Activated CD4-positive, alpha-beta memory T cell treated with anti-CD3 and anti-CD28 coated beads, Interleukin-2, amount 10 ng/mL, durations not matched to agents 7 days and 5 days (primary cell): ENCODE measurements at places on chromosomes 6 and 20.

DNA sequence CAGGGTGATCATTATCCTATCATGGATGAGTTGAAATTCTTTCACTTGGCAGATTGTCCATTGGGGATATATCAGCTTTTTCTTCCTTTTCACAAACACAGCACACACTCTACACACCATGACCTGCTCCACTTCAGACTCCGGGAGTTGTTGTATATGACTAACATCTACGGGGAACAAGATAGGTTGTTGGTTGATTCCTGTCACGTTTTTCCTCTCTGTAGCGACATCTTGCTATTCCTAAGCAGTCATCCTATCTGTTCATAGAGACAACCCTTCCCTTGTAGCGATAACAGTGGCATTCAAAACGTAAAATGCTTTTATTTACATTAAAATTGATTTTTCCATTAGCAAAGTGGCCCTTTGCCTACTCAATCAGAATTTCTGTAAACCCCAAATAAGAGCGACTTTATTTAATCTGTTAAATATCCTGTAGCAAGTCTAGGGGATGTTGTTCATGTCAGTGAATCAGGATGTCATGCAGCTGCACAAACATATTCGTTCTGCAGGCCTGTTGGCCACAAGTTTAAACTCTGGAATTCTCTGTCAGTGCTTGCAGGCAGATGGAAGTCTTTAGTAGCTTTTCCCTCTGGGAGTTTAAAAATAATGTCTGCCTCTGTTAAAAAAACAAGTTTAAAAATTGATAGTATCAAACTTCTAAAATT, 23.1 kb downstream of the PHACTR2 start:
- H3K27ac ChIP-seq = no peak overlapping the region
- no peaks in the 10 kb centered on the region for H3K27me3 ChIP-seq
- no peak overlapping the region for H3K4me3 ChIP-seq
- no peak for DNase-seq
- peaks cover 1% of the 10 kb centered on the region for H3K4me1 ChIP-seq

- no peak overlapping the region for H3K27ac ChIP-seq
- no peak for DNase-seq
- no peaks in the 10 kb centered on the region for H3K4me1 ChIP-seq
- no peak overlapping the region for H3K4me3 ChIP-seq
- no peaks in the 10 kb centered on the region for H3K36me3 ChIP-seq
Observed at GRCh38 chr20:17137692-17138091, 89.1 kb upstream of the PCSK2 start.

GRCh38 chr20:23690581-23690980, 1.7 kb upstream of the CST4 start:
- peaks cover 6% of the 10 kb centered on the region for H3K27me3 ChIP-seq
- no peak overlapping the region for H3K27ac ChIP-seq
- H3K4me1 ChIP-seq = no peaks in the 10 kb centered on the region

GRCh38 chr20:8527998-8528723, 396.1 kb downstream of the PLCB1 start:
- no peaks in the 10 kb centered on the region for H3K4me1 ChIP-seq
- no peak overlapping the region for H3K4me3 ChIP-seq
- no peak overlapping the region for H3K27ac ChIP-seq
- DNase-seq = no peak

DNA sequence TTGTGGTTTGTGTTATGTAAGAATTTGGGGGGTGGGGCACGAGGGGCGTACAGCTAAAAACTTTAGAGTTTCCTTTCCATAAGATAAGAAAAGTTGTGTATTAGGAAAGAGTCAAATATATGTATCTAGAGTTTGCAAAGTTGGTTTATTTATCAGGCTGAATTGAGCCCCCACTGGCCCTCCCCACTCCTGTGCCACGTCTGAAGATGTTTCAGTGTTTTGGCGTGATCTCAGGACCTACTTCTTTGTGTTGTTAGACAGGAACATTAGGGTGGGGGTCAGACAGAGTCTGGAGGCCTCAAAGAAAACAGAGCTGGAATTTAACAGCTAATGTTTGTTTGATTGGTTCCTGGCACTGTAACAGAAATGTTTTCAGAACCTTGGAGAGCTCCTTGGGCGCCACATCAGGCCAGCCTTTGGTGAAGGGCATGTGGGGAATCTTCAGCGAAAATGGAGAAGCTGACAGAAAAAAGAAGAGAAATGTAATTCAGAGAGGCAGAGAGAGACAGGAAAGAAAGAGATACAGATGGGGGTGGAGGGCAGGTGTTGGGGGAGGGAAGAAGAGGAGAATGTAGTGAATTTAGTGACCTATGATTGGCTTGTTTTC, 674 bp downstream of the NRSN1 start:
- H3K27ac ChIP-seq = no peak overlapping the region
- no peaks in the 10 kb centered on the region for H3K36me3 ChIP-seq
- no peak overlapping the region for H3K4me3 ChIP-seq
- peak; percentile 30 for DNase-seq
